ENCODE measurements at places on chromosomes 4 and X. TPM values are rescaled to one million over a fixed set of nuclear protein-coding genes. Genes with fewer than 3 reads are reported as not detected.

The CAPN6 gene
- 0.16 TPM for total RNA-seq

The EDNRA gene
- 3.6 TPM for total RNA-seq

The CWH43 gene
- total RNA-seq: not detected

The KIAA1210 gene
- not detected for total RNA-seq

The SPATA18 gene
- total RNA-seq: 7.2 TPM
